ENCODE measurements at places on chromosomes 7 and 10.

DNA sequence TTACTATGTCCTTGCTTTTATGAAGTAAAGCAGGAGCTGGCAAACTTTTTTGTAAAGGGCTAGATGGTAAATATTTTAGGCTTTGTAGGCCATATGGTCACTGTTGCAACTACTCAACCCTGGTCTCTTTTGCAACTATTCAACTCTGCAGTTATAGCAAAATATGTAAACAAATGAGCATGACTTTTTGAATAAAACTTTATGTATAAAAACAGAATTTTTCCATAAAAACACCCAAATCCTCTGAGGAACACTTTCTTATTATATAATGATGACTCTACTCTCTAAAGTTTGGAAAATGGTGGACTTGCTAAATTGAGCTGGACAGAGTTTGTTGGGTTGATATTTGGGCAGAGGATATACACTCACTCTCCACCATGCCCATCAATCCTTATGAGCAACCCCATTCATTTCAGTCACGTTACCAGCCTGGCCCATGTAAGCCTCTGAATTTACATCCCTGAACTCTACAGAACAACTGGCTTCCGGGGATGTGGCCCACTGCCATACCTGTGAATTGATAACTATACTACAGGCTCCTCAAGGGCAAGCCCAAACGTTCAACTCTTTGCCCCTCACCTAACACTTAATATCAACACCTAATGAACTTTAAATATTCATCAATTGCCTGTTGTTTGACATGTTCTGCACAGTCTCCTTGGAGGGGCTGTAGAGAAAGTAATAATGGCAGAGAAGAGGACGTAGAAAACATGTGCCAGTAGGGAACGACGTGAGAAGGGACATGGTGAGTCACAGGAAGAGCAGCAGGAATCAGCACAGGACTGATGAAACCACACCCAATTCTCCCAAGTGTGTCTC, 37.6 kb downstream of the SGMS1 start:
- no peak for DNase-seq

- no peak for DNase-seq
These were observed 17.9 kb downstream of the BNIP3 start for GRCh38 chr10:131963811-131964210.

GRCh38 chr7:151671514-151671913, 151.8 kb upstream of the RHEB start:
- no peak for DNase-seq

DNA sequence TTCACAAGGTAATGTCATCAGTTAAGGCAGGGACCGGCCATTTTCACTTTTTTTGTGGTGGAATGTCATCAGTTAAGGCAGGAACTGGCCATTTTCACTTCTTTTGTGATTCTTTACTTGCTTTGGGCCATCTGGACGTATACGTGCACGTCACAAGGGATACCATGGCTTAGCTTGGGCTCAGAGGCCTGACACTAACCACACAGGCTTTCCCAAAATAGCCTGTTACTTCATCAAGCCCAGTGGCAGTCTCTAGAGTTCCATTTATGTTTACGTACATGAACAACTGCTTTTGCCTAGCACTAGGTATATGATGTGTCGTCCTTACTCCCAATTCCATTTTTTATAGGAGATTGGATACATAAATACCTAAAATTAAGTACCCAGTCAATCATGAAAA, 237.9 kb downstream of the C7orf25 start:
- DNase-seq = no peak

DNA sequence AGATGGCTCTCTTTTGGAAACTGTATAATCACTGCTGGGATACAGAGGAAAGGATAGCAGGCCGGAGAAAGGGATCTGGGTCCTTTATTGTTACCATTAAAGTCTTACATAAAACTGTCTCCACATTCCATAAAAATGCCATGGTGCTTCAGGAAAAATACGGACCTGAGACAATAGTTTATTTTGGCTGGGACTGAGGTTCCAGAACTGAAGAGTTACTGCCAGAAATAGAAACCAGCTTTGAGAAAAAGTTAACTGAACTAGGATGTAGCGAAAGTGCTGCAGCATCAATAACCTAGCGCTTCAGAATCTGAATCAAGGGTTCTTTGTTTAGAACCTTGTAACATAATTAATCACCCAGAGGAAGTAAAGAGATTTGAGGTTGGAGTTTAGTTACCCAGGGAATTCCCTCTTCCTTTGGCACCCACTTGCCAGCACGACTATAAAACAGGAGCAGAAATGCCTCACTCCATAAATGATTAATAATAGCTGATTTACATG, 38.0 kb downstream of the MEOX2 start:
- no peak for DNase-seq

- DNase-seq = no peak
These were observed 10.4 kb upstream of the ZNF485 start for GRCh38 chr10:43595739-43596298.

DNA sequence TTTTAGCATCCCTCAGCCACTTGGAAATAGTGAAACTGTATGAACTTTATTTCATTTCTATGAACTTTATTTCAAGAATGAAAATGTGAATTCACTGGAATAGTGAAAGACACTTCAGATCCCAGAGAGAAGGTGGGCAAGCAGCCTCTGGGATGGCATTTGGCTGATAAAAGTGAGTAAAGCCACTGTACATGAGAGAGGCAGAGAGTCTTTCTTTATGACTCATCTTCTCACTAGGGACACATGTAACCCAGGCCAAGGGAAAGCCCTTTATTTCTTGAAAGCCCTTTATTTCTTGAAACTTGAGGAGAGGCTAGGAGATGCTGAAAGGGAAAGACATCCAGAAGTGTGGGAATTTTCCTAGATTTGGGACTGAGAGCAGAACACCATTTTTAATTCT, 148.9 kb upstream of the SMIM30 start:
- no peak for DNase-seq

DNA sequence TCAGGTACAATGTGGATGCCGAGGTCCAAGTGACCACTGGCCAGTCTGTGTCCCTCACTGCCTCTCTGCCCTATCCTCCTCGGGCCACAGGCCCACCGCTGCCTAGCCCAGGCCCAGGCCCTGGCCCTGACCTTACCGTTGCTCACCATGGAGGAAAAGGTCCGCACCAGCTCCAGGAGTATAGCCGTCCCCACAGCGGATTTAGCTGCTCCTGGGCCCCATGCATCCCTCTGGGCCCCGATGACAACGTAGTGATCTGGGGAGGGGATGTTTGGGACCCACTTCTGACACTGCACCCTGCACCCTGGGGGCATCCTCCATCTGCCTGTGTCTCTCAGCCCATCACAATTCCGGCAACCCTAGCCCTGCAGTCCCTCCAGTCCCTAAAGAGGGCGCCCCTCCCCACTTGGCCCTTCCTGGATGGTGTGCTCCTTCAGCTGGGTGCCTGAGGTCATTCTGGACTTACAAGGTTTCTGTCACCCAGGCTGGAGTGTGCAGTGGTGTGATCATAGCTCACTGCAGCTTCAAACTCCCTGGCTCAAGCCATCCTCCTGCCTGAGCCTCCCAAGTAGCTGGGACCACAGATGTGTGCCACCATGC, 12.1 kb downstream of the TFR2 start:
- DNase-seq = no peak

GRCh38 chr7:101634196-101634717, 5.2 kb upstream of the MYL10 start:
- DNase-seq = no peak

- DNase-seq = no peak
These were observed 128.9 kb downstream of the DOCK1 start for GRCh38 chr10:127034034-127034633.

DNA sequence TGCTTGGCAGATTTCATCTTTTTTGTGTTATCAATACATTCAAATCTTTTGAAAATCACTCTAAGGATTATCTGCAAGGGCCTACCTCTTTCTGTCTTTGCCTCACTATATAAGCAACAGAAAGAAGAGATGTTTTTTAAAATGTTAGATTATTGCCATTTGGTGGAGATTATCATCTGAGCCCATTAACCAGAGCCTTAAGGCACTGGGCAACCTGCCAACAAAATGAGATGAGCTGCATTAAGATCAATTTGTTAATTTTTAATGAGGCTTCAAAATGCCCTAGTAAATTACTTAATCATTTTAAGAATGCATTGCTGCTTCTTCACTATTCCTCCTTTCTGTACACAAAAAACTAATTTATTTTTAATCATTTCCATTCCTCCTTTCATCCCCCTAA, 314.1 kb downstream of the SNX13 start:
- DNase-seq = no peak

DNA sequence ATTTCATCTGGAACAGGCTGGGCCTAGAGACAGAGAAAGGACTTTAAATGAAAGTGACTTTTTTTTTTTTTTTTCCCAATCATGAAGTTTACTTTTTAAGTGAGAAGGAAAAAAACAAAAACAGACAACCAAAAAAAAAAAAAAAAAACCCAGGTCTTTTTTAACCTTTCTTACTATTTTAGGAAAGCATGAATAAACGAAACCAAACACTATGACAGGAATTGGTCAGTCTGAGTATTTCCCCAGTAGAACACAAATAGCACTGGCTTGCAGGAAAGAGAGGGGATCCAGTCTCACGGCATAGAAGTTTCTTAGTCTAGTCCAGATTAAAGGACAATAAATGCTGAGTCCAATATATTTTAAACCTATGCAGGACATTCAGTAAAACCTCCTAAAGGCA, 180.5 kb upstream of the CCDC6 start:
- DNase-seq = no peak

DNA sequence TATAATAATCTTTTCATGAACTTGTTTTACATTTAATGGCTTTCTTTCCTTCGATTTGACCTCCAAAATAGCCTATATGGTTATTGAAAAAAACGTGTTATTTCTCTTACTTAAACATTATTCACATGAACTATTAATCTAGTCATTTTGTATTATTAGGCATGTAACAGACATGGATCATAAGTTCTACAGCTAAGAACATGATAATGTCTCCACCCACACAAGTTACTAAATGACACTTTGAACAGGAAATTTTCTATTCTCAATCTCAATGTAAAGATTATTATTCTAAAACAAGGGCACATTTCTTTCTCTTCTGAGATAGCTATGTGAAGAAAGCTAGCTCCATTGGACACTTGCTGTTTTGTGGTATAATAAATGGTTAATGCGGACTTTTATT, 10.0 kb downstream of the LAMB4 start:
- no peak for DNase-seq

DNA sequence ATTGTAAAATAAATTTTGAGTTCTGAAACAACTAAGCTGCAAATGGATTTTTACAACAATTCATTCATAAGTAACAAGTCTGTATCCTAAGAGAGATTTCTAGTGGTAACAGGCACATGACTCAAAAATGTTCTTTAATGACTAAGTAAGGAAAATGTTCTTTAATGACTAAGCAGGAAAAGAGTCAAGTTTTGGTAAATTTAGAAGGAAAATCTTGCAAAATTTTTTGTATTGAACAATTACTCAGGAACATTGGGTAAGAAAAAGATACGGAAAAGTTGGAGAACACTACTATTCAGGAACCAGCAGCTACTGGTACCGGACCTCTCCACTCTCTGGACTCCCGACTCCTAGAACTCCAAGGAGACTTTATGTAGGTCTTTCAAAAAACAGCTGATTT, 33.5 kb downstream of the HYCC1 start:
- no peak for DNase-seq

- no peak for DNase-seq
These were observed 80.7 kb downstream of the CUX1 start for GRCh38 chr7:101898106-101898505.

DNA sequence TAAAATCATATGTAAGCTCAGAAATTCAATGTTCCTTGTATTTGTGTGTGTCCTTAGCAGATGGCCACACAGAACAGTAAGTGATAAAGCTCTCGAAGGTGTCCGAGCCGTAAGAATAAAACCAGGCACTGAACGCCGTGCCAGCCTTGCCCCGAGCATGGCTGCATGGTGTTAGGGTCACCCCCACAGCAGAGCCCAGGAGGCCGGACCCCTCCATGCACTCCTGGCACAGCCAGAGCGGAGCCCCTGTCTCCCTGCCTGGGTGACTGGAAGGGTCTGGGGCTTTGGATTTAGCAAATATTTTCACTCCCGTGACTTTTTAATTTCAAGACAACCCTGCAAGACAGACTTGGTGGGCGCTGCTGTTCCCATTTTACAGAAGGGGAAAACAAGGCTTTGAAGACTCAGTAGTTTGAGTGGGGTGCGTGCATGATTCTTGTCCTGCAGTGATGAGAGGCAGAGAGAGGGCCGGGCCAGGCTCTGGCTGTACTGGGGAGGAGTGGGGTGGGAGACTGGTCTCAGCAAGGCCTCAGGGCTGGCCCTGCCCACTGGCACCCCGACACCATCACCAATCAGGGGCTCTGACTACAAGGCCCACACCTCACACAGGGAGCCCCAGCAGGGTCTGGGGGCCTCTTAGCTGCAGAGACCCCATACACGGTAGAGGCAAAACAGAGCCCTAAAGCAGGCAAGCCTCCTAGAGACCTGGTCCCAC, 39.4 kb downstream of the VIPR2 start:
- no peak for DNase-seq

GRCh38 chr7:28984631-28985030, 26.5 kb upstream of the TRIL start:
- DNase-seq = no peak

GRCh38 chr7:44639671-44640321, 33.4 kb downstream of the OGDH start:
- DNase-seq = no peak

GRCh38 chr7:977326-978048, 2.1 kb upstream of the COX19 start:
- no peak for DNase-seq

DNA sequence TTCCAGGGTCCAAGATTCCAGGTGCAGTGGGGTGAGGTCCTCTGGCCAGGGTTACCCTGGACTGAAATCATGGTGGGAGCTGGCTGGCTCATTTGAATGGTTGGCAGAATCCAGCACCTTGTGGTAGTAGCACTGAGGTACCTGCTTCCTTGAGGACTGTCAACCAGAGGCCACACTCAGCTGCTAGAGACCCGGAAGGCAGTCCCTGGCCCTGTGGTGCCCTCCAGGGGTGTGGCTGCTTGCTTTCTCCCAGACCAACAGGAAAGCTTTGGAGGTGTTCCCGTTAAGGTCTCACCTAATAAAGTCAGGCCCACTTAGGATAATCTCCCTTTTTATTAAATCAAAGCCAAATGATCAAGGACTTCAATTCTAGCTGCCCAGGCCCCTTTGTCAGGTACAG, 107.7 kb upstream of the GDF10 start:
- DNase-seq = no peak

GRCh38 chr10:124674768-124675222, 69.4 kb downstream of the FAM53B start:
- no peak for DNase-seq

DNA sequence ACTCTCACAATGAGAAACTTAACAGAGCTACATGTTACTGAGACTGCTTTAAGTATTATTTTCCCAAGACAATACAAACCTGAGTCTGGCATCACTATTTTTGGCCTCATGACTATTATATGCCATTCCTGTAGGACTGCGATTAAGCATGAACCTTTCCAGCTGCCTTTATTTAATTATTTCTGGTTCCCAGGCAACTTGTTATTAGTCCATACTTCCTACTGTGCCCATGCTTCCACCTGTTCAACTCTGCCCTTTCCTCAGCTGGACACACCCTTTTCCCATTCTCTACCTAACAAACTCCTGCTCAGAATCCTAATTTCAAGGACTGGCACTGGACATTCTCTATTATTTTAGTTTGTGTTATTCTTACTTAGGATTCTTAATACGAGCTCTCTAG, 8.1 kb upstream of the CROT start:
- no peak for DNase-seq

- DNase-seq = no peak
These were observed 9.2 kb upstream of the SP8 start for GRCh38 chr7:20795881-20796280.

Data from cortex of kidney (tissue), 1 donor.